Suppressor macrophage (primary cell): ENCODE measurements at places on chromosomes 7 and 10.

- no peak for DNase-seq
These were observed 1050.5 kb upstream of the AUTS2 start for GRCh38 chr7:68547799-68548198.

GRCh38 chr7:44148961-44149536 lies 7.9 kb upstream of the MYL7 start:
- no peak for DNase-seq

DNA sequence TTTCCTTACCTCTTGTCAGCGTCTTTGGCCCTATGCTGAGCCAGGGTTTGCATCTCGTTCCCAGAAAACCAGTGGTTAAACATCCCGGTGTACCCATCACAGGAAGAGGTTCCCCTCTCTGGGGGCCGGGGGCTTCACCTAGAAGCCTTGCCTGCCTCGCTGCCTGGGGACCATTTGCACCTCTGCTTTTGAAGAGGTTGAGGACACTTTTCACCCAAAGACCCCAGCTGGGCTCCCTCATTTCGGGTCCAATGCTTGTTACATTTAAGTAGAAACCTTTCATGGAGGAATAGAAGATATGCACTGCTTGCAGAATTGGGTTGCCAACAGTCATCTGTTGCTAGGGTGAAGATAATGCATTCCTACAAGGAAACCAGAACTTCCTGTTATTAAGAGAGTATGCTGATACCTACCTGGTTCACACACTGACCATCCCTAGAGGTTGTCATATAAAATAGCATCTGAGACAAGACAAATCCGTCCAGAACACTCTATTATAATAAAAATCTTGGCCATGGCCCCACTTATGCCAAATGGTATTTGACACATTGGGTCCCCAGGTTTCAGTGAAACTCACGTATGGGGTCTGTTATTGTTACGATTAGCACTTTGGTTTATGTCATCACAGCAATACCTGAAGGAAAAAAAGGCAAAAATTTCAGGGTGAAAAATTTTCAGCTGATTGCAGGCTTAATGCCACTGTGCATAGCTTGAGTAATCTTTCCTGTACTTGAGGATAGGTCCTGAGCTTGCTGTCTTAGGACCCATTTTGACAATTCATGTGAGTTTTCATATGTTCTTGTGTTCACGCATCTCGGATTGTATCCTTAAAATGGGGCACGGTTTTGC lies 917 bp downstream of the ZNF365 start:
- peak; percentile 13 for DNase-seq

- peak; percentile 87 for DNase-seq
These were observed 96.1 kb downstream of the SH3PXD2A start for GRCh38 chr10:103759100-103759781.
